Renal cortical epithelial cell (primary cell): ENCODE measurements at places on chromosomes 5 and 9. TPM values are rescaled to one million over a fixed set of nuclear protein-coding genes. Genes with fewer than 3 reads are reported as not detected.

The LCN1 gene
- total RNA-seq: not detected in 2 replicates

The DTWD2 gene
- 9.9 and 16.8 TPM in 2 replicates for total RNA-seq

DNA sequence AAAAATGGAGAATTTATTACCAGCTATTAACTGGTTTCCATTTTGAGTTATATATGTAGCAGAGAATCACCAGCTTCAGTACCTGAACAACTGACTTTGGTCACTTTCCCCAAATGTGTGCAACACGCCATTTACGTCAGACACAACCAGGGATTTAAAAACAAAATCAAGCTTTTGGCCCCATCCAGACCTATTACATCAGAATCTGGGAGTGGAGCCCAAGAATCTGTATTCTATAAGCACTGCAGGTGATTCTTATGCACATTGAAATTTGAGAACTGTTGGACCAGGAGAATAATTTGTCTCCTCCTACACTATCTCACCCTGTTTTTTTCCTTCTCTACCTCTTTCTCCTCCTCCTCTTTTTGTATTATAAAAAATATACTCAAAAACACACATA lies 295.9 kb downstream of the PRELID2 start:
- no peak for DNase-seq

- DNase-seq: no peak
These were observed 122.1 kb downstream of the SIL1 start for GRCh38 chr5:139076111-139076510.

- DNase-seq: peak; percentile 8
These were observed 24.8 kb downstream of the GRIA1 start for GRCh38 chr5:153515301-153515700.

- DNase-seq: peak; percentile 53
These were observed 147.5 kb upstream of the PIK3R1 start for GRCh38 chr5:68067976-68068603.

DNA sequence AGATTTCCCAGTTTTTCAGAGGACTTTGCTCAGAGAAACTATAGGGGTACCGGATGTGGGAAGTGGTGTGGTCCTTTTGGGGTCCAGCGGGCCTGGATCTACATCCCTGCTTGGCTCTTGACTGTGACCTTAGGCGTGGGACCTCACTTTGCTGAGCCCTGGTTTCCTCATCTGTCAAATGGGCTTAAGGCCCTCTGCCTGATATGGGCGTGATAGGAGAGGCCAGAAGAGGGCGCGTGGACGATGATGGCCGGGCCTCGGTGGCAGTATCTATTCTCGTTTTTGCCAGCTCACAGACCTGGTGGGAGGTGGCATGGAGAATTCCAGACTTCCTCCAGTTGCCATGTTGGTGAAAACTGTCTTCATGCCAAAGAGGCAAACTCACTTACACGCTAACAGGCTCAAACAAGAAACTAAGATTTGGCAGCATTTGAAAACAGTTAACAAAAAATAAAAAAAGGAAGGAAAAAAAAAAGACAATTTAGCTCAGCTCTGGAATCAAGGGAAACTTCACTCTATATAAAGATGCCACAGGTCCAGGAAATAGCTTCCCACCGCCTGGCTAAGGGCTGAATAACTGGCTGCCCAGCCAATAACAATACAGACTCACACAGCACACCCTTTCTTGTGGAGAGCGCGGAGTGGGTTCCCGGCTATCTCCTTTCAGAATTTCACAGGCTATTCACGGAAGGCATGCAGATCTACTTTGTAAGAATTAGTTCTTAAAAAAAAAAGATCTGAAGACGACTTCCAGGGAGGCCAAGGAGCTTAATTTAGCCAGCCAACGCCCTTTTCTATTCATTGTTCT lies 1.7 kb downstream of the SH3PXD2B start:
- peak; percentile 19 for DNase-seq
